ENCODE measurements at places on chromosomes 16 and 17.

GRCh38 chr16:84266451-84266850 is 26.6 kb upstream of the KCNG4 start:
- DNase-seq: peak; percentile 56

GRCh38 chr16:83956336-83957289 is 3.6 kb downstream of the OSGIN1 start:
- peak; percentile 83 for DNase-seq

DNA sequence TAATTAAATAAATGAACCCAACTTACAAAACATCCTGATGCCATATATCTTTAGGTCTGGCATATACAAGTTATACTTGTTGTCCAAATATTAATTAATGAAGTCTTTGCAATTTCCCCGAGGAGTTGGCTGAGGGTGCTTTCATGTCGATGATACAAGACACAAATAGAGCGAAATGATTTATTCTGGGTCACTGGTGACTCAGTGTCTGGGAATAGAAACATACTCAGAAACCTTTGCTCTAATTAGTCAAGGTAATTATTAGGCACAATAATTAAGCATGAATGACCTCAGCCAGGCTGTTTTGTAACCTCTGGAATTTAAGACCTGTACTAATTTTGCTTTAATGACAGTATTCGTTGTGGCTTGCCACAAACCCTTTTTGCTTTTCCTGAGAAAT is 37.0 kb upstream of the HAPSTR1 start:
- DNase-seq: no peak

DNA sequence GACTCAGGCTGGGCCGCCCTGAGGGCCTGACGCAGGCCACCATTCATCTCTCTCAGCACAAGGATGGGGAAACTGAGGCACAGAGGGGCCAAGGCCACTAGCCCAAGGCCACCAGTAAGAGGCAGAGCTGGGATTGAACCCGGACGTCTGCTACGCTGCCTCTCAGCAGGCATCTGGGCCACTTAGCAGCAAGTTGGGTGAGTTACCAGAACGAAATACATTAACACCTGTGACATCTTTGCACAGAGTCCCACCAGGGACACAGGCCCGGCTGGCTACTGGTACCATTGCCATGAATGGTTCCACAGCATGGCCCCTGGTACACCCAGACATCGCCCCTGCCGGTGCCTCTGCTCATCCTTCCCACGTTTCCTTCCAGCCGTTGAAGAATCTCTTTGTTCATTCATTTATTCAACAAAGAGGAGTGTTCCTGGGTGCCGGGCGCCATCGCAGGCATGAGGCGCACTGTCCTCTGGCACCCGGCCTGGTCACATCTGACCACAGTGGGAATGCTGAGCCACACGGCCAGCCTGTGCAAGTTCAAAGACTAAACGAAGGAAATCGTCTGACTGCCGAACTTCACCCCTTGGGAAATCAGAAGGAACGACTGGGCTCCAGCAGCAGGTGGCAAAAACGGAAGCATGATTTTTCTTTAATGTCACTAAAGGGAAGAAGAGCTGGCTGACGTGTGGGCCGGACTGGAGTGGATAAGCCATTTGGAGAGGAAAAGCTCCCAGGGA is 7.4 kb upstream of the ZNF469 start:
- DNase-seq: peak; percentile 23

DNA sequence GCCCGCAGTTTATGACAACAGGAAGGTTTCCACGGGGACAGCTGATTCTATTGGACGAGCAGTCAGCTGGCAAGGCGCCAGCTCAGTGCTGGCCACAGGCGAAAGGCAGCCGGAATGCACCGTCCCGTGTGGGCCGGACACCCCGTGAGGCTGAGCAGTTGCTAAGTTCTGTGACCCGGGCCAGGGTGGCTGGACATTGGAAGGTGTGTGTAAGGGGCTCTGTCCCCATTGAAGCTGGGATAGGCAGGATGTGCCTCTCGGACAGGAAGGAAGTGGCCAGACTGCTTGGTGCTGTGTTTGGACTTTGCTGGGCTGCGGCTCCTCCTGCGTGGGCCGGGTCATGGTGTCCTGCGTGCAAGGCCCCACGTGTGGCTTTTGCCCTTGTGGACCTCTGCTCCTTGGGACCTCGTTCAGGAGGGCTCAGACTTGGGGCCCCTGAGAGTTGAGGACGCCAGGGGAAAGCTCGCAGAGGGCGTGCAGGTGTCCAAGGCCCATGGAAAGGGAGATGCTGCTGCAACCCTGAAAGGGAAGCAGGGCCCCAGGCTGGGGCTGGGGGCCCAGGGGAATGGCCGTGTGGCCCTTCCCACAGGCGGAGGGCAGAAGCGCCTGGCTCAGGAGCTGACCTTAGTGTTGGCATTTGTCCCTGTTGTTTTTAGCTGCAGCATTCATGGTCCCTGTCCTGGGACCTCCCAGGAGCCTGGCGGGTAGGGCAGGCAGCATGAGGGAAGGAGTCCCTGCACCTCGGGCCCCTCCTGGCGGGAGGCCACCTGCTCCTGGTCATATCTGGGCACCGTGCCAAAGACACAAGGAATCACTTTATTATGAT is 10.0 kb downstream of the BAIAP2 start:
- DNase-seq: peak; percentile 94

- peak; percentile 28 for DNase-seq
These were observed 394.7 kb downstream of the SOX9 start for GRCh38 chr17:72515291-72516065.
